Ascending aorta (tissue), 2 donors: ENCODE measurements at places on chromosomes 1 and 21. TPM values are rescaled to one million over a fixed set of nuclear protein-coding genes. Genes with fewer than 3 reads are reported as not detected.

DNA sequence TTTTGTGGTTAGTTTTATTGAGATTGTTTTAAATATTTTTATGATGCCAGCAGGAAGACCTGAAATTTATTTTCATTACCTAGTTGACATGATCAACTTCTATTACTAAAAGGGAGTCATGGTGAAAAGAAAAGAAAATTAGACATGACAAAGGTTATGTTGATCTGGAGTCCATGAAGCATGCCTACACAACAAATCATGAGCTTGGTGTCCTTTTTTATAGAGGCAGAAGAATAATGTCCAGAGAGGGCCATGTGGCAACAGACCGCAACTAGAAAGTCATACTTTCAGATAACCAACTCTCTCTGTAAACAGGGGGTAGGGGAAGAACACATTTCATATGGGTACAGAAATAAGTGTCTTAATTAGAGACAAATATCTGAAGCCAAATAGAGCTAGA, 175.5 kb upstream of the HOOK1 start:
- no peaks in the 10 kb centered on the region for H3K4me1 ChIP-seq
- no peak overlapping the region for H3K4me3 ChIP-seq
- no peak for DNase-seq
- no peak overlapping the region for H3K27ac ChIP-seq

DNA sequence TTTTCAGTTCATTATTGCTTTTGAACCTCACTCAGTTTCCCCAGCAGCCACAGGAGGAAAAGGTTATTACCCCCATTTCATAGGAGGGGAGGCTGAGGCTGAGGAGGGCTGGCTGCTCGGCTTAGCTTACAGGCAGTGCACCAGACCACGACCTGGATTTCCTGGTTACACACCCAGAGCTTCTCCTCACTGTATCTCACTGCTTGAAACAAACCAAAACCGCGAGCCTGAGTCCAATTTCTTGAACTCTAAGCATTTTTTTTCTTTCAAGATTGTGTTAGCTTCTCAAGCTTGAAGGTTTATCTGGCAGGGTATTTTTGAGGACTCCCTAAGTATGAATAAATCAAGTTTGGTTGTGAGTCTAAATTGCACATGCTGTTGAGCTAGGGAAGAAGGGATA, 188.9 kb upstream of the EDN2 start:
- no peaks in the 10 kb centered on the region for H3K27me3 ChIP-seq
- H3K4me1 ChIP-seq, result no peaks in the 10 kb centered on the region
- no peak for DNase-seq
- H3K27ac ChIP-seq, result no peak overlapping the region
- H3K36me3 ChIP-seq, result no peaks in the 10 kb centered on the region
- no peak overlapping the region for H3K4me3 ChIP-seq

DNA sequence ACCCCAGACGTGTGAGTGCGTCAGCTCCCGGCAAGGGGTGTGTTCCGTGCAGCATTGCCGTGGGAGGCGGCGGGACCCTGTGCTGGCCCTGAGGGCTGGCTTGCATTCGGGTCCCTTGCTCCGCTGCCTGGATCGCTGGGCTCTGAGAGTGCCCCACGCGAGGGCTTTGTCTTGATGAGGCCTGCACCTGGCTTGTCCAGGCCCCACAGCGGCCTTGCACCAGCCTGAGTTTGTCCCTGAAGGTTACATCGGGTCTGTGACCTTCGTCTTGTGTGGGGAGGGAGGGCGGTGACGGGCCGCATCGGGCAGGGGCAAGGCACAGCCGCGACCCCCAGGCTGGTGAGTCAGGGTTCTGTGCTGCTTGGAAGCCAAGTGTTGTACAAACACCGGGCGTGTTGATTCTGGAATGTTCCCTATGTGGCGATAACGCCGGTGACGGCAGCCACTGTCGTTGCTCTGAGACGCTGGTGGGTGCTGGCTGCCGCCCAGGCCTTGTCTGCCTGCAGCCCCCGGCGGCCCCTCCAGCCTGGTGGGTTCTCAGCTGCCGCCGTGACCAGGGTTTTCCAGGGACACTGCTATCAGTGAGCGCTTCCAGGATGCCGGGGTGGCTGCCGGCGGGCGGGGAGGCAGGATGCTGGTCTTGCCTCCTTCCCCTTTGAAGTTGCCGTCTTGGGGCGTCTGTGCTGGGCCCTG, 42.9 kb downstream of the SLX9 start:
- H3K36me3 ChIP-seq, result peaks cover 3% of the 10 kb centered on the region
- H3K4me1 ChIP-seq, result peaks cover 17% of the 10 kb centered on the region
- DNase-seq, result peak; percentile 94
- peak overlapping the region; percentile 84 for H3K27ac ChIP-seq
- H3K4me3 ChIP-seq, result peak overlapping the region; percentile 19
- no peaks in the 10 kb centered on the region for H3K27me3 ChIP-seq

DNA sequence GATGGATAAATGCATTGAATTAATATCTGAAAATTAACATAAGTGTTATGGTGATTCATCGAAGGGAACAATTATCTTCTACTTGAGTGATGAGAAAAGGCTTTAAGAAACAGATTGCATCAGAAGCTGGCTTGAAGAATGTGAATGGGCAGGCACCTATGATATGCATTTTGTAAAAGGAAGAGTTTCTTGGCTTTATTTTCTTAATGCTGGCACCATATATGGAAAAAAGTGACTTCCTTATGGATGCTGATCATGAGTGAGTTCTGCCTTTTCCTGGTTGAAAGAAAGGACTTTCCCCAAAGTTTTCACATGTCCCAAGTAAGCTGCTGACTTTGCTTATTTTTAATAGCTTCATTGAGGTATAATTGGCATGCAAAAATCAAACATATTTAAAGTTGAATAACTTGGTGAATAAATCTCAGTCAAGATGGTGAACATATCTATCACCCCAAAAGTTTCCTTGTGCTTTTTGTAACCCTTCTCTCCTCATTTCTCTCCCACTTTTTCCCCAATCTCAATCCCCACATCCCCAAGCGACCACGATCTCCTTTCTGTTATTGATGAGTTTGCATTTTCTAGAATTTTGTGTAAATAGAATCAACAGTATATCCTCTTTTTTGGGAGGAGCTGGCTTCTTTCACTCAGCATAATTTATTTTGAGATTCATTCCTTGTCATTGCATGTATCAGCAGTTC, 74.2 kb downstream of the SPATA46 start:
- H3K27ac ChIP-seq, result no peak overlapping the region
- no peak overlapping the region for H3K4me3 ChIP-seq
- no peaks in the 10 kb centered on the region for H3K36me3 ChIP-seq
- no peaks in the 10 kb centered on the region for H3K27me3 ChIP-seq
- H3K4me1 ChIP-seq, result no peaks in the 10 kb centered on the region
- no peak for DNase-seq

Gene GABRD
- total RNA-seq, result not detected
